ENCODE measurements at places on chromosomes 7 and 10. TPM values are rescaled to one million over a fixed set of nuclear protein-coding genes. Genes with fewer than 3 reads are reported as not detected.

- H3K4me1 ChIP-seq, result no peaks in the 10 kb centered on the region
- no peak overlapping the region for H3K4me3 ChIP-seq
- H3K27ac ChIP-seq, result no peak overlapping the region
- H3K27me3 ChIP-seq, result no peaks in the 10 kb centered on the region
Measured at GRCh38 chr7:132343199-132343598, 233.1 kb downstream of the PLXNA4 start.

DNA sequence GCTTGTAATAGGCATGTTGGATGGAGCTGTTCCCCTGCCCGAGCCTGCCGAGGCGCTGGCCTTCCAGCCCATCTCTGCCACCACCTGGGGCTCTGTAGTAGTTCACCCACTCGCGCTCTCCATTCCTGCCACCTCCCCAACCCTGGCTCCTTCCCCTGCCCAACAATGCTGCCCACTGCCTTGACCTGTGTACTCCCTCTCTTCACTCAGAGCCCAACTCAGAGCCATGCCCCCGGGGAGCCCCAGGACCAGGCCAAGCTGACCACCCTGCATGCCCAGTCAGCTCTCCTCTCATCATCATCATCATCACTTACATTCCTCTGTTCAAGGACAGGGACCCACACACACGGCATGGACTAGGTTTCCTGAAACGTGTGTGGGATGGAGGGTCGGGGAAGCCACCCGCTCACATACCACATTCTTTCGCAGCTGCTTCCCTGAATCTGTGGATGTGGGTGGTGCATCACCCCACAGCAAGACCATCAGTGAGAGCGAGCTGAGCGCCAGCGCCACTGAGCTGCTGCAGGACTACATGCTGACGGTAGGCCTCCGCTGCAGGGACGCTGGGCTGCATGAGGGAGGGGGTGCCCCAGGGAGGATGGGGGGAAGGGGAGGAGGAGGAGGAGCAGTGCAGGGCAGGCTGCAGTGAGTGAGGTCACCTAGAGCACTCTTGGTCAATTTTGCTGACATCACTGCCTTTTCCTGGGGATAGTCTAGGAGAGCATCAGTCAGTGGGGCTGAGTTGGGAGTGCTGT lies 15.6 kb downstream of the NACAD start:
- DNase-seq, result no peak
- H3K4me1 ChIP-seq, result no peaks in the 10 kb centered on the region
- no peaks in the 10 kb centered on the region for H3K27me3 ChIP-seq
- H3K4me3 ChIP-seq, result no peak overlapping the region
- no peaks in the 10 kb centered on the region for H3K36me3 ChIP-seq
- H3K27ac ChIP-seq, result no peak overlapping the region

NPY4R gene
- not detected for total RNA-seq

DNA sequence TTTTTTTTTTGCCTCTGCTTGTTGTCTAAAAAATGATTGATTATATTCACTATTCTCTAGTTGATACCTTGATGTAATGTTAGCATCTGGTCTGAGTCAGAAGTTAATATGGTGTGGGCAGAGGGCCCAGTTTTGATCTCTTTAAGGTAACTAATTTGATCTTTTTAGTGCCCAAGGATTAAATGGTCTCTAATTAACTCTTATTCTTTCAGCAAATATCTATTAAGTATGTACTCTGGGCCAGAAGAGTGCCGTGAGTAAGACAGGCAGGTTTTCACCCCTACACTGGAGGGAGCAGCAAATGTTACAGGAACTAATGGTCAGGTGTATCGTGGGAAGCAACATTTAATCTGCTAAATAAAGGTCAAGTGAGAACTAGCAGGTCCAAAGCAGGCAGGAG lies 144.6 kb upstream of the COL1A2 start:
- H3K4me1 ChIP-seq, result no peaks in the 10 kb centered on the region
- H3K27ac ChIP-seq, result no peak overlapping the region
- H3K36me3 ChIP-seq, result no peaks in the 10 kb centered on the region
- no peak for DNase-seq
- no peak overlapping the region for H3K4me3 ChIP-seq

C10orf71 gene
- total RNA-seq, result 0.26 TPM

GRCh38 chr7:105711726-105712402 lies 130.6 kb upstream of the EFCAB10 start:
- H3K4me1 ChIP-seq, result no peaks in the 10 kb centered on the region
- H3K4me3 ChIP-seq, result no peak overlapping the region
- H3K36me3 ChIP-seq, result no peaks in the 10 kb centered on the region
- DNase-seq, result no peak
- no peak overlapping the region for H3K27ac ChIP-seq
- H3K27me3 ChIP-seq, result no peaks in the 10 kb centered on the region

DNA sequence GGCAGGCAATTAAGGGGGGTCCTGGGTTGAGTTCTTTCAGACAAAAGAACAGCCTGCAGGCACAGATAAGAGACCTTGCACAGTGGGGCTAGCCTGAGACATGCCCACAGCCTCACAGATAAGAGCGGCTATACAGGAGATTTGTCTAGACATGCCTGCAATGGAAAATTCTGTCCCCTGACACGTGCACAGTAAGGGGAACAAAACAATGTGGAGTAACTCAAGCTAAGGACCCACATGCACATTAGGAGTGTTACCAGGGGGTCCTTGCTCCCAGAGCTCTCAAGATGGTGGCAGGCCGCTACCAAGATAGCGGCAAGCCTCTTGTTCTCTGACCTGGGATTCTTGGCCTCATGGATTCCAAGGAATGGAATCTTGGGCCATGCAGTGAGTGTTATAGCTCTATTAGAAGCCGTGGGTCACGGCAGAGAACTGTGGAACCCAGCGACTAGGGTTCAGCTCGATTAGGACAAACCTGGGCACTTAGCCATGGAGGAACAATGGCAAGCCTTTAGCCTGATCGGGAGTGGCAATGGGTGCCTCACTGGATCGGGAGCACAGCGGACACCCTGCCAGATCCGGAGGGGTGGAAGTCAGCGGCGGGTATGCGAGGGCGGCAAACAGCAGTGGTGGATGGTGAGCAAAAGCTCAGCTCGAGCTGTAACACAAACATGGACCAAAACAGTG lies 196.9 kb downstream of the CCSER2 start:
- DNase-seq, result no peak
- H3K36me3 ChIP-seq, result no peaks in the 10 kb centered on the region
- no peak overlapping the region for H3K4me3 ChIP-seq

- DNase-seq, result no peak
- no peak overlapping the region for H3K4me3 ChIP-seq
- H3K27me3 ChIP-seq, result no peaks in the 10 kb centered on the region
- H3K36me3 ChIP-seq, result no peaks in the 10 kb centered on the region
Measured at GRCh38 chr7:151101621-151102396, 15.5 kb downstream of the AGAP3 start.

DNA sequence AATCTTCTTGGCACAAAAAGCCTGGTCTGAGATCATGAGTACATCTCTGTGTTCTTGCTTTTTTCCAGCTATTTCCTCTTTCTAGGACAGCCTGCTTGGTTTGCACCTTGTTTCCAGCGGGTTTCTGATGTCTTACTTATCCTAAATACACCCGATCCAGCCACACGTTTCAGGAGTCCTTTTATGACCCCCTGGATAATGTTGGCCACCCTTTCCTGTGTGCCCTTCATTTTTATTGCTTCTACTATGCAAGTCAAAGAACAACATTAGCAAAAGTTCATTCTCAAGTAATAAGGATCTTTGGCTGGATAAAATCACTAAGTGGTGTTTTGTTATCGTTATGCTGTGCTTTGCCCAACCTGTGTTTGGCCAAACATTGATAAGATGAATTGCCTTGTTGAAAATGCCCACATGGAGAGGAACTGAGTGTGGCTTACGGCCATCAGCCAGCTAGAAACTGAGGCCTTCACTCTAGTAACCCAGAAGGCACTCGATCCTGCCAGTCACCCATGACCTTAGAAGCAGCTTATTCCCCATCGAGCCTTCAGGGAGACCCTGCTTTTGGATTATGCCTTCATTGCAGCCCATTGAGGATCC lies 28.7 kb upstream of the AKR1C1 start:
- no peaks in the 10 kb centered on the region for H3K36me3 ChIP-seq
- no peaks in the 10 kb centered on the region for H3K27me3 ChIP-seq
- H3K4me1 ChIP-seq, result peaks cover 12% of the 10 kb centered on the region
- H3K4me3 ChIP-seq, result no peak overlapping the region

All from body of pancreas (tissue), 4 donors.